ENCODE measurements at places on chromosomes 6 and 20.

DNA sequence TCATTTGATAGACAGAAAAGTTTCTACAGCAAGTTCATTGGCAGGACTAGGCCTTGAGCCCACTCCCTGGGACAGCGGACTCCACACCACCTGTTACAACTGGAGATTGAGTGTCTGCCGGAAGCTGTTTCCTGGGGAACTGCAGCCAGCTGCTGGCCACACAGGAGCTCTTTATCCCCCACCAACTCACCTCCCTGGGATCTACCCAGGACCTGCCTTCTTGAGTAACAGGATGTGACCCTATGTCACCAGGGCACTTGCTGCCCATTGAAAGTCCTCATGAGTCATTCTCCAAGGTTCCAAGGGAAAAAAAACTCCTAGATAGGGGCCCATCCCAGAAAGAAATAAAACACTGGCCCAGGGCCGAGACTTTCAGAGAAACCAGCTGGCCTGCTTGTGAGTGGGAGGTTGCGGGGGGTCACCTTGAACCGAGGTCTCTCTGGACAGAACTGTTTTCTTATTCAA is 37.4 kb upstream of the SLC9A8 start:
- peak; percentile 89 for DNase-seq

DNA sequence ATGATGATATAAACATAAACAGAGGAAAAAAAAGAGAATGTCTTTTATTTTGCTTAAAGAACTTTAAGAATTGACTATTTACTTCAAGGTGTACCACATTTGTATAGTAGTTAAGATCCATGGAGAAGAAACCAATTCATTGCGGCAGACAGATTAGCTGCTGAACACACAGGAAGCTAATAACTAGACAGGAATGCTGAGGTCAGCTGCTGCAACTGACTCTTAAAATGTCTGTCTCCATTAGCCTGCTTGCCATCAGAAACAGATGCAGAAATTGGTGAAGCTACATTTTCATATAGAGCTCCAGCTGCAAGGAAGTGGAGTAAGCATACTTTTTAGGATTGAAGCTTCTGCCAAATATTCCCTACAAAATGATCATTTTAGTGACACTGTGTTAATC is 939.5 kb downstream of the EPHA7 start:
- DNase-seq, result no peak

GRCh38 chr6:127482325-127482724 is 23.1 kb upstream of the KIAA0408 start:
- DNase-seq, result no peak

DNA sequence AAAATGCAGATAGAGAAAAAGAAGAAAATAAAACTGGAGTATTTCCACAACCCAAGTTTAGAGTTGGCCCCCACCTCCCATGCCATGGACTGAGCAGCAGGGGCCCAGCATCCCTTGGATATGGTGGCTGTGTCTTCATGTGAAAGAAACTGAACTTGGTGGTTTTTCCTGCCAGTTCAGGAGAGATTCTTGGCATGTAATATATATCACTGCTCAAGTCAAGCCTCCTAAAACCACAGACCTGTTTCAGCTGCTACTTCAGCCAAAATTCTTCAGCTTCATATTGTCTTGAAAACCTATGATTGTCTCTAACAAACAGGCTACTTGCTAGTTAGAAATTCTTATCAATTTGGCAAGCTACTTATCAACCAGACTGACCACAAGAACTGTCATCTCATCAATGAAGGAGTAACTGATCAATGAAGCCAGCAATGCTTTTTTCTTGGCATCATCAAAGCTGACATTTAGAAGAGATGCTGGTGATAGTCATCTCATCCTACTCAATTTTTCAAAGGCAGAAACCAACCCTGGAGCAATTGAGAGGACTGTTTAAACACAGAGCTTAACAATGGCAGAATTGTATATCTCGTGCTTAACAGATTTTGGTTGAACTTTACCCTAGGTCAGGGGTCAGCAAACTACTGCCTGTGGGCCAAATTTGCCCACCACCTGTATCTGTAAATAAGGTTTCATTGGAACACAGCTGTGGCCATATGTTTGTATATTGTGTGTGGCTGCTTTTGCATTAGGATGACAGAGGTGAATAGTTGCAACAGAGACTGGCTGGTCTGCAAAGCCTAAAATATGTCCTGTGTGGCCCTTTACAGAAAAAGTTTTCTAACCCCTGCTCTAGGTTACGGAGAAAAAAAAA is 10.4 kb upstream of the NOL7 start:
- no peak for DNase-seq

DNA sequence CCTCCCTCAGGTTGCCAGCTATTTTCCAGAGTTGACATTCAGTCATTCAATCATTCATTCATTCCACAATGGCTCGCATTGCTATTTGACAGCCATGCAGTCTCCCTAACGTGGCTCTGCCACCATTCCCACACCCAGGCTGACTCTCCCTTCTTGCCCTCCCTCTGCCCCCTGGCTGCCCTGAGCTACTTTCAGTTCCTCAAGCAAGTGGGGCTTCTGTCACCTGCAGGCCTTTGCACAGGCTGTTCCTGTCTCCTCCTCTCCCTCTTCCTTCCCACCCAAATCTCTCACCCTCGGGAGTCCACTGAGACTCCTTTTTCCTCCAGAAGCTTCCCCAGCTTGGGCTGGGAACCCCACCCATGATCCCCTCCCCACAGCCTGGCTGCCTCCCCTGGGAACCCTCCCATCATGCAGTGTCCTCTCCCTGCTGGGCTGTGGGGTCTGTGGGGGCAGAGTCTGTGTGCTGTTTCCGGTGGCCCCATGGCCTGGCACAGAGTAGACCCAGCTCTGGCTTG is 2.6 kb downstream of the PACSIN1 start:
- no peak for DNase-seq
